ENCODE measurements at places on chromosomes 6 and 20.
A peak's percentile ranks its signal among the peaks of the same experiment; 100 is the strongest.

GRCh38 chr6:87572021-87572420, 17.8 kb downstream of the RARS2 start:
- DNase-seq: no peak

- no peak for DNase-seq
These were observed 2.8 kb downstream of the KCTD20 start for GRCh38 chr6:36445621-36446020.

DNA sequence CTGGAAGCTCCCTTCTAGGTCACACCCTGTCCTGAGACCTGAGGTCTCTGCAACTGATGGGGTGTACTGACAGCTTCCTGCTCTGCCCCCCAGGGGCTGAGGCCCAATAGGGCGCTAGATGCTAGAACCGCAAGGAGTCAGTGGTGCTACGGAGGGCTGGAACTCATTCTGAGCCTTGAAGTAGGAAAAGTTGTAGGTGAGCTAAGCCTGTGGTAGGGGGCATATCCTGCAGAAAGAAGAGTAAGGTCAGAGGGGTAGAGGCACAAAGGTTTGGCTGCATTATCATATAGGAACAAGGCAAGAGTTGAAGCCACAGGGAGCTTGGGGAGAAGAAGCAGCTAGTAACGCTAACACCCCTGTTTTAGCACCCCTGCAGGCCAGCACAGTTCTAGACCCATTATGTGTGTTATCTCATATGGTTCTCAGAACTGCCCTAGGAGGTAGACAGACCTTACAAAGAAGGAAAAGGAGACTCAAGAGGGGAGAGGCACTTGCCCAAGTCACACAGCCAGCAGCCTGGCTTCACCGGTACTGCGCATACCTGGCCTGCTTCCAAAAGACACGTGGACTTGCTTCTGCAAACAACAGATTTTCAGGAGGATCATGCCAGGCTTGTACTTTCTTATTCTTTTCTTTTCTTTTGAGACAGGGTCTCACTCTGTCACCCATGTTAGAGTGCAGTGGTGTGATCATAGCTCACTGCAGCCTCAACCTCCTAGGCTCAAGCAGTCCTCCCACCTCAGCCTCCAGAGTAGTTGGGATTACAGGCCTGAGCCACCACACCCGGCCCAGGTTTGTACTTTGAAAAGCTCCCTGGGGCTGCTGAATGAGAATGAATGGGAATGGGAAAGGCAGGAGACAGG, 156.1 kb downstream of the MRPL14 start:
- DNase-seq: no peak

DNA sequence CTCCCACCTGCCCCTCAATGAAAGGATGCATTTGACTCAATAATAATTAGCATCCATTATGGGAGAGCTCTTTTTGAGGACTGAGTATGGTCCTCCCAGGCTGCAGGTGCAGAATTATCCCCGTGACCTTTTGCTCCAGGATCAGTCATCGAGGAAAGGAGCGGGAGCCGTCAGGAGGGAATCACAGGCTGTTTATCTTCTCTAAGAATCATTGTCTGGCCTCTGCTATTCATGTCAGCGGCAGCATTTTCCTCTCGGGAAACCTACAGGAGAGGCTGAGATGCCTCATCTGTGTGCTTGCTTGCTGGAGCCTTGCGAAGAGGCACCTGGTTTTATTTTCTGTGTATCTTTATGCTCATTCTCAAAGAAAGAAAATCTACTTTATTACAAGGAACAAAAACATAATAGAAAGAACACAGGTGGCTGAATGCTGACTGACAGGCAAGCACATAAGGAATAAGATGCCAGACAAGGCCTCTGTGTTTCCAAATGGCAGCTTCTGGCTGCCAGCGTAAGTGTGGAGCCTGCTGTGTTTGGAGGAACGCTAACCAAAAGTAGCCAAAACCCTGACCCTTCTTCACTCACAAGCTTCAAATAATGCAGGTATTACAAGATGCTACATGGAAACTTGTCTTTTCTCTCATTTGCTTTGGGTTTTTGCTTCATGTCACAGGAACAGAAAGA, 539.1 kb upstream of the MARCKS start:
- DNase-seq: no peak

DNA sequence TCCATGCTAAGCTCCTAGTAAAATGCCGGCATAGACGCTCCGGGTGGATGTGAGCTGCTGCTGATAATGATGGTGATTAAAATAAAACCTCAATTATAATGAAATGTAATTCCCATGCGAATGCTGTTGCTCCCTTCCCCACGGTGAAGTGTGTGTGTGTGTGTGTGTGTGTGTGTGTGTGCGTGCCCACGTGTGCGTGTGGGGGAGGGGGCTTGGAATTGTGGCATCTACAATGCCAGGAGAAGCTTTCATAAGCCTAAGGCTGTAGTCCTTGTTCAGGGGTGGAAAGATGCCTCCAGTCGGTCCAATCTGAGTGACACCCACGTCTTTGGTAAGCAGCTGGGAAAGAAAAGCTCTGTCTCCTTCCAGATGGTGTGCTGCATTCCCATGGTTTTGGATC, 137.9 kb downstream of the CDH26 start:
- DNase-seq: no peak

DNA sequence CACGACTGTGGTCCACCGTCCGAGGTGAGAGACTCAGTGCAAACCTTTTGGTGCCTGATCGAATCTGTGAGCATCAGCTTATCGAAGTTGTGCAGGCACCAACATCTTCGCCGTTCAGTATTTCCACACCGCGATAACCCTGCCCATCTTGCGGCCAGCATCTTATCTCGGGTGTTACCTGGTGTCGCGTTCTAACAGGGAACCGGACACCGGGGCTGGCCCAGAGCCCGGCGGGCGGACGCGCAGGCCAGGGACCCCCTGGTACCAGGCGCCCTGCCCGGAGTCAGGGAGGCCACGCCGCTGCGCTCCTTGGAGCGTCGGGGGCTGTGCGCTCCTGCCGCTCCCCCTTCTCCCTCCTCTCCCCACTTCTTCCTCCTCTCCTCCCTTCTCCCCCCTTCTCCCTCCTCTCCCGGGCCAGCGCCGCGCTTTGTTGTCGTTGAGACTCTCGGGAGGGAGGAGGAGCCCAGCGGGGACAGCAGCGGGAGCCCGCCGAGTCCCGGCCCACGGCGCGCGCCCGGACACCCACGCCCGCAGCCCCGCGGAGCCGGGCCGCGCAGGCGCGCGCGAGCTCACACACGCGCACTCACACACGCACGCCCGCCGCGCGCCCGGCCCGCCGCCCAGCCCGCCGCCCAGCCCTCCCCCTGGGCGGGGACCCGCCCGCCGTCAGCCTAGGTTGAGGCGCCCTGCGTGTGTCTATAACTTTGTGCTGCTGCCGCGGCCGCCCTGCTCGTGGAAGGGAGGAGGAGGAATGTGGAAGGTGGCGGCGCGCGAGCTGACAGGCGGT, 1.4 kb upstream of the FOXO3 start:
- peak; percentile 95 for DNase-seq

- DNase-seq: no peak
These were observed 62.6 kb downstream of the BANF2 start for GRCh38 chr20:17762243-17762872.

DNA sequence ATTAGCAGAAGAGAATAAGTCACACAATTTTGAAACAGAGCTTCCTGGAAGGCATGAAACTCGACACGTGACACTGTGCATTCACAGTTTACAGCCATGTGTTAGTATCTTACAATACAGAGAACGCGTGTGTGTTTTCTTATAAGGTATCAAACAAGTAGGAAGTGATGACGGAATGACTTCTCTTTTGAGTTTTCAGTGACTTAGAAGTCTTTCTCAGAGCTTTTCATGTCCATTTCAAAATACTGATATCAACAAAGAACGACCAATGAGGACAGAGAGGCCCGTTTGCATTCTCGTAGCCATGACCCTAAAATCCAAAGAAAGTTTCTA, 36.6 kb upstream of the DUSP22 start:
- no peak for DNase-seq

DNA sequence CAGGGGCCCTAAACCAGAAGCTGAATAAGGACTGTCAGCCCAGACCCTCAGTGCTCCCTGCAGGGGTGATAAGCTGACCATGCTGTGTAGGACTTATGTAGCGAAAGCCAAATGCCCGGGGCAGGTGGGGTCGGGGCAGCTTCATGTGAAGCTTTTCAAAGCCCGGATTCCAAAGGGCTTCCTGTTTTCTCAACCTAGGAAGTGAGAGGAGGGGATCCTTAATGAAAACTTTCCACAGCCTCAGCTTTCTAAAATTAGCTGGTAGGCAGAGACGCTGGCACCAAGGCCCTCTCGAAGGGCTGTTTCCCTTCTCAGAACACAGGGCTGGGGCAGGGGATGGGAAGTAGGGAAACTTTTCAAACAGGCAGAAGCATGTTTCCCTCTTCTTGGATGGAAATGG, 148.9 kb downstream of the NFATC2 start:
- DNase-seq: no peak

GRCh38 chr6:159172091-159172491, 2.9 kb downstream of the FNDC1 start:
- no peak for DNase-seq

- DNase-seq: no peak
These were observed 57.2 kb upstream of the GGTLC1 start for GRCh38 chr20:24045621-24046318.

GRCh38 chr6:127053032-127053874, 65.2 kb upstream of the RSPO3 start:
- DNase-seq: no peak

- no peak for DNase-seq
These were observed 5.2 kb upstream of the ABHD16B start for GRCh38 chr20:63856098-63856511.

DNA sequence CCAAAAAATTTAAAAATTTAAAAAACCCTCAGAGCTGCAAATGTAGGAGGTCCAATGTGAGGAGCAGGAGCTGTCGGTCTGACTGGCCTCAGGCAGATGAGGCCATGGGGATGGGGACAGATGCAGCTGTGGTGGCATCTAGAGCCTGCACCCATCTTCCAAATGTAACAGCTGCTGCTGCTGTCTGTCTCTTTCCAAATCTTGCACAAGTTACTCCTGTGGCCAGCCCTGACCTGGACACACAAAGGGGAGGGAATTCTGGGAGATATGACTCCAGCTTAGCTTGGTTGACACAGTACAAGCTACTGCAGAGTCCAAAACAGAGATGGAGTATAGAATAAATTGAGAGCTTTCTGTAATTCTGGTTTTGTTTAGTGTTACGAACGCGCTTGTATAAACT, 115.2 kb downstream of the PRND start:
- no peak for DNase-seq

- DNase-seq: no peak
These were observed 236.0 kb upstream of the STXBP5 start for GRCh38 chr6:146968041-146968760.

- DNase-seq: no peak
These were observed 42.8 kb downstream of the SOBP start for GRCh38 chr6:107532706-107533105.

DNA sequence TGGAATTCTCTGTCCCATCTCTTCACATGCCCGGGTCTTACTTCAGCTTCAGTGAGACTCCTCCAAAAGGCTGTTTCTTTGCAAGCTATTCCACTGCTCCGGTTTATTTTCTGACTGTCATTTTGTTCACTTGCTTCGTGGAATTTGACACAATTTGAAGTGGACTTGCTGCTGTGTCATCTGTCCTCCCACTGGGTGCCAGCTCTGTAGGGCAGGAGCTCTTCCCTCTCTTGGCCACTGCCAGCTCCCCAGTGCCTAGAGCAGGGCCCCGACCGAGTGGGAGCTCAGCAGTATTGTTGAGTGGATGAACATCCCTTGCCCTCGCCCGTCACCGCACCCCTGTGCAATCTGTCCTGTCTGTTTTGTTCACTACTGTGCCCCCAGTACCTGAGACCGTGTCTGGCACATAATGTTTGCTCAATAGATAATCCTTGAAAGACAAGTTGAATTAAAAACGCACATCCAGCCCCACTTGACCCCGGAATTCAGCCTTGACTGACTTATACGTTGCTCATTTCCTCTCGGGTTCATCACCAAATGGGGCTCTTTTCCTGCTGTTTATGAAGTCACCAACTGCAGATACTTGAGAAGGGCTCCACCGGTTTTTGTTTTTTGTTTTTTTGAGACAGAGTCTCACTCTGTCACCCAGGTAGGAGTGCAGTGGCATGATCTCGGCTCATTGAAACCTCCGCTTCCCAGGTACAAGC, 170.3 kb upstream of the KCNG1 start:
- DNase-seq: no peak

- no peak for DNase-seq
These were observed 64.0 kb upstream of the KCNK16 start for GRCh38 chr6:39386487-39386886.

DNA sequence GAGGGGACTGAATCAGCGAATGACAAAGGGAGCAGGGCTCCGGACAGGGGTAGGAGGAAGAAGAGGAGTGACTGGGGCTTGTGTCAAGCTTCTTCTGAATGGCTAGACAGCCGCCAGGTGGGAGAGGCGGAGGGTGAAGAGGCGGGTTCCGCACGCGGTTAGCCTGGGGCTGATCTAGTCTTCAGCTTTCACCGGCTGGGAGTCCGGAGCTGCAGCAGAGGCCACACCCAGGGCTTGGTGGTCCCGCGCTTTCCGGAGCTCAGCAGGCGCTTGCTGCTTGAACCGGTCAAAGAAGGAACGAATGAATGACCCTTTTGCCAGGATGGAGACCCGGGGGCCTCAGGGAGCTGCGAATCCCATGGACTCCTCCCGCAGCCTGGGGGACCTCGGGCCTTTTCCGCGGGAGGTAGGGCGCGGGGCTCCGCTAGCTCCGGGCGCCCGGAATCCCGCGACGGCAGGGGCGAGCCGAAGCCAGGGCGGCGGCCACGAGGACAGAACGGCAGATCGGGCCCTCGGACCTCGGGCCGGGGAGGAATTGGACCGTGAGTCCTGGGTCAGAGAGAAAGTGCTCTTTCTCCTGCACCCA, at the start of gene C6orf141:
C6orf141 (plus strand) TSS at position 177 of the 586 bp plus-strand sequence; CDS start at position 302, 125 bp downstream.
- DNase-seq: no peak

DNA sequence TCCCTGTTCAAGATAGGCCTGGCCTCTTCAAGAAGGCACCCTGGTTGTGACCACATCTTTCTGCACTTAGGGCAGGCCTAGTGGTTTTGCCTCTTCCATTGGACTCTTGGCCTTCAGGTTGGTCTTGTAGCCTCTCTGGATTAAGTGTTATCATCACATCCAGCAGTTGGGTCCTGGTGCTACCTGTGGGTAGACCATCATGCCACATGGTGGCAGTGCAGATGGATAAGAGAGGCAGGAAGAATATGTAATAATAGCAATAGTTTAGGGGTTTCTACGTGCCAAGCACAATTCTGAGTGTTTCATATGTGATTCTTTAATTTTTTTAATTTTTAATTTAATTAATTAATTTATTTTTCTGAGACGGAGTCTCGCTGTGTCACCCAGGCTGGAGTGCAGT, 28.5 kb upstream of the SNRPB2 start:
- no peak for DNase-seq

GRCh38 chr6:133435065-133435728, 194.0 kb downstream of the EYA4 start:
- DNase-seq: no peak

- no peak for DNase-seq
These were observed 152.6 kb upstream of the PRND start for GRCh38 chr20:4569092-4569491.

DNA sequence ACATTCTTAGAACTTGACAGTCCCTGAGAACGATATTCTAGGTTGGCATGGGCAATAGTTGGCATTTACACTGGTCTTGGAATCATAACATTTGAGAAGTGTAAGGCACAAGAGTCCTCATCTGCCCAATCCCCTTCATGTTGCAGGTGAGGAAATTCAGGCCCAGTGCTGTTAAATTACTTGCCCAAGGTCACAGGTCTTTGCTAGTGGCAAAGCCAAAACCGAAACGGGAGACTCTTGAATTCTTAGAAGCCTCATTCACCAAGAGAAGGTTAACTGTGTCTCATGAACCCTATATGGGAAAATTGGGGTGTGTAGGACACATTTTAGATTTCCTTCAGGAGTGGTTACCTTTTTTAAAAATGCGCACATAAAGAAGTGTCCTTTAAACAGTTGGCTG, 7.2 kb downstream of the E2F3 start:
- DNase-seq: no peak

GRCh38 chr6:51350308-51350904, 531.7 kb downstream of the TFAP2B start:
- no peak for DNase-seq

Measured in suprapubic skin (tissue), 4 donors.